Activated T-helper 1 cell treated with anti-CD3 and anti-CD28 coated beads, Interleukin-2, amount 50 U/mL, for 16 hours (primary cell): ENCODE measurements at places on chromosomes 7 and 10.

- DNase-seq, result no peak
Measured at GRCh38 chr7:33745934-33746333, 159.4 kb upstream of the BMPER start.

DNA sequence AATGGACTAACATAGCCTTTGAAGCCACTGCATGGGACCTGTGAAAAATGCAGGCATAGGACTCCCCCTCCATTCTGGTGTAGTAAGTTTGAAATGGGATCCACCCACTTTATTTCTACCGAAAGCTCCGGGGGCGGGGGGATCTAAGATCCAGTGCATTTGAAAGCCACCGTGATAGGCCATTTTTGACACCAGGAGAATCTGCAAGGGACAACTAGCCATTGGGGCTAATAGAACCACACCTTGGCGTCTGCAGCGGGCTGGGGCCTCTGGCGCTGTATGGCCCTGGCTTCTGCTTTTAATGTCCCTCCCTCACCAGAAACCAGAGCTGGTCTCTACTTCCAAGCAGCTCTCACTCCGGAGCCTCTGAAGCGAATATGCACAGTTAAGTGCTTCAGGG is 60.1 kb upstream of the GPR26 start:
- no peak for DNase-seq

- no peak for DNase-seq
Measured at GRCh38 chr7:2983586-2983985, 60.1 kb downstream of the CARD11 start.

DNA sequence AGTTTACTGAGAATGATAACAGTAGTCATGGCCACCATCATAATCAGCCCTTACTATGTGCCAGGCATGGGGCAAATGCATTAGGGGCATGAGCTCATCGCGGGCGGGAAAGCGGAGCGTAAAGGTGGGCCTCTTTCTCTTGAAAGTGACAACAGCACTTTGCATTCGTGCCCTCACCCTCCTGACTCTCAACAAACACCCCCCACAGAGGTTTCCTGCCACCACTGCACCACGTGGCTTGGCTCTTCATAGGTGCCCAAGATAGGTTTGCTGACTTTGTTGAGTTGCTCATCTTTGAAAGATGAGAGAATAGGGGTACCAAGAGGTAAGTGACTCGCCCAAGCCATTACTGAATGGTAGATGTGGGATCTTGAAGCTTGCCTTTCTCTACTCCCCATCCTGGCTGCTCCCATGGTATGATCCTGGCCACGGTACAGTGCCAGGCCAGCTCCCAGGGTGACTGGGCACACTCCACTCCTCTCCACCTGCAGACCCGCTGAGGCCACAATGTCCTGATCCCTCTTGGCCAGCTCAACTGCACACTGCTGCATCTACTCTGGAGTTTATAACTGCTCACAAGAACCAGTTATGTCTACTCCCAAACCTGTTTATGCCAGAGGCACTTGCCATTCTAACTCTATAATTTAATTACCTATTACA is 26.0 kb downstream of the SLIT1 start:
- no peak for DNase-seq

DNA sequence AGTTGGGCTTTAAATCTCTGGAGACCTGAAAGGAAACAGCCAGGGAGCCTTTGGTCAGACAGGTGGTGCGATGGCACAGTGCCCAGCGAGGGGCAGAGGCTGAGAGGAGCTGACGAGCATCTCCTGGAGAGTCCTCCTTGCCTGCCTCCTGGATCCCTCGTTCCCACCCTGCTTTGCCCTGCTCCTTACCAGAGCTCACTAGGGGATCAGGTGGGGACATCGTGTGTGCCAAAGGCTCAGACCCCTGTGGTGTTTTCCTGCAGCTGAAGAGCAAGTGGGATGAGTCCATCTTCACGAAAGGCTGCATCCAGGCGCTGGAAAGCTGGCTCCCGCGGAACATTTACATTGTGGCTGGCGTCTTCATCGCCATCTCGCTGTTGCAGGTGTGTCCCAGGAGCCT is 21.8 kb upstream of the SH2D4B start:
- DNase-seq, result no peak

DNA sequence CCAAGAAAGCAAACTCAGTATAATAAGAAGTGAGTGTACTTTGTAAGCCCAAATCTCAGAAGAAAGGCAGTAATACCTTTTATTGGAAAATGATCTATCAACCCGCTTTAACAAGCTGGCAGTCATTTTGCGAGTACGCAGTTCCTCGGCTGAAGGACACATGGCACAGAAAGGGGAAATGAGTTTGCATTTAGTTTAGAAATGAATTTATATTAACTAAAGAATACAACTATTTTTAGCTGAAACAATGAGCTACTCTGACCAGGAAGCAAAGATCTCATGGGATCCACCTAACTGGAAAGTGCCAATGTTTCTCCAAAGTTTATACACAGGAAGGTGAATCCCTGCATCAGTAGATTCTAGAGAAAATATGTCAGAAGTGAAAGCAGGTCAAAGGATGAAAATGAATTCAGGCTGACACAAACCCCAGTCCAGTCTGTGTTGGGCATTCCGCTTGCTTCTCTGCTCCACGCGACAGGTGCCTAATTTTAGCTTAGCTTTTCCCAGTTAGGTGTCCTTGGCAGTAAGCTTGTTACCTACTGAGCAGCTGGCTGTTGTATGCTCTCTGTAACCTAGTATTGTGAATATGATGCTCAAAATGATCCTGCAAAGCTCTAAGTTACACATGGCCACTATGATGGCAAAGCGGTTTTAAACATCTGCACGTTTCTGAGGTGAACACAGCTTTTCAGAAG is 112.8 kb downstream of the LARP4B start:
- no peak for DNase-seq

GRCh38 chr10:73581918-73582317 is 9.2 kb downstream of the USP54 start:
- DNase-seq, result no peak

- DNase-seq, result no peak
Measured at GRCh38 chr7:153088601-153089000, 329.0 kb downstream of the ACTR3B start.
